ENCODE measurements at places on chromosomes 1 and 21. TPM values are rescaled to one million over a fixed set of nuclear protein-coding genes. Genes with fewer than 3 reads are reported as not detected.

Gene HOOK1
- 0.21 TPM for polyA plus RNA-seq

Gene LAMB3
- 7.0 TPM for polyA plus RNA-seq

Gene FCRL6
- polyA plus RNA-seq, result 0.08 TPM

Gene TNNI3K
- 1.1 TPM for polyA plus RNA-seq

Gene OR6K3
- polyA plus RNA-seq, result not detected

Gene MCOLN3
- 1.8 TPM for polyA plus RNA-seq

Gene MXRA8
- 40.3 TPM for polyA plus RNA-seq

Gene NTNG1
- 1.1 TPM for polyA plus RNA-seq

Gene SPRR5
- not detected for polyA plus RNA-seq

Gene PTBP2
- 19.7 TPM for polyA plus RNA-seq

DNA sequence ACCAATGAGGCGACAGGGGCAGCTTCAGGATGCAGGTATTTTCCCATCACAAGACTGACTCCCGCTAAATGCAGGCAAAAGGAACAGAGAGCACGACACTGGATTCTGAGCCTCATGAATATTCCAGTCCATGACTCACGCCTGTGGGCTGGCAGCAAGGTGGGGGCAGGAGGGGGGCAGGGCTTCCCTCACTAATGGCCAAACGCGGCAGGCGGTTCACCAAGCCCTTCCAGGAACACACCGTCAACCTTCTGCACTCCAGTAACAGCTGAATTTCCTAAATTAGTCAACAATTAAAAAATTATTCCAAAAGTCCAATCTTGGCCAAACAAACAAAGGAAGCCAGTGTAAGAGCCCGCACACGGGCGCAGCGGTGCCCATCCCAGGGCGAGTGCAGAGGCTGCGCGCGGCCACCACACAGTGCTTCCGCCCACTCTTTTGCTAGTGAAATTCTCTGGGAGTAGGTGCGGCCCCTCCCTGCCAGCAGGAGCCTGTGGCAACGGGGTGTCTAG lies 12.5 kb upstream of the GPR153 start:
- H3K27me3 ChIP-seq, result no peaks in the 10 kb centered on the region
- peaks cover 6% of the 10 kb centered on the region for H3K4me1 ChIP-seq
- H3K27ac ChIP-seq, result no peak overlapping the region
- no peak overlapping the region for H3K4me3 ChIP-seq

DNA sequence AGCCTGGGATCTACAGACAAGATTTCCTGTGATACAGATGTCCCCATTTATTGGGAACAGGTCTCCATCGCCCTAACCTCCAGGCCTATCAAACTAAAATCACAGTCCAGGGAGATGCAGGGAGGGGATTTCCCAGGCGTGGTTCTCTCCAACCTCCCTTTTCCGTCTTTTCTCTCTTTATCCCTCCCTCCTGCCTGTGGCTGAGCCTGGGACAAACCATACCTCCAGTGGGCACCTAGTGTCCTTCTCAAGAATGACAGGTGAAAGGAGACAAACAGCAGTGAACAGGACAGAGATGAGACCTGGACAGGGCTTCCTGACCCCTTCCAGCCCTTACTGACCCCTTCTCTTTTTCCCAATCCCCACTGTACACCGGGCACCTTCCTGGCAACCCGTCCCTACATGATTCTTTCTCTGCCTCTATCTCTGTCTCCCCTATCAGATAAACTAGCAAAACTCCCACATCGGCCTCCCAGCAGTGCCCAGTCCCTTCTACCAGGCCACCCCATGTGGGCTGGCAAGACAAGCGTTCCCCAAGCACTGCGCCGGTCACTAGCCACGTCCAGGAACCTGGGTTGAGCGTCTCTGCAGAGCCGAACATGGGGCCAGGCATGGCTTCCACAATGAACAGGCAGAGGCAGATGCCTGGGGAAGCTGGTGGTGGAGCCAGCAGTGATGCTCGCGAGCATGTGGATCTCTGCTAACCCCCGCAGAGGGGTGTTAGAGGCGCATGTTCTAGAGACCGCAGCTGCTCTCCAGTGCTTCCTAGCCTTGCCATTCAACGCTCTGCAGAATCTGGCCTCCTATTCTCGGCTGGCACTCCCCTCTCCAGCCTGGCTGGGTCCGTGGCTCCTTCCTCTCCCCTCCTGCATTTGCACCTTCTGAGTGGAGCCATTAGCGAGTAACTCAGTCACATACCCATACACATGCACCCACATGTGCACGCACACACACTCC lies 54.7 kb downstream of the ELK4 start:
- peaks cover 4% of the 10 kb centered on the region for H3K4me1 ChIP-seq
- H3K27me3 ChIP-seq, result no peaks in the 10 kb centered on the region
- H3K4me3 ChIP-seq, result no peak overlapping the region
- no peak overlapping the region for H3K27ac ChIP-seq
- DNase-seq, result no peak
- H3K36me3 ChIP-seq, result no peaks in the 10 kb centered on the region

DNA sequence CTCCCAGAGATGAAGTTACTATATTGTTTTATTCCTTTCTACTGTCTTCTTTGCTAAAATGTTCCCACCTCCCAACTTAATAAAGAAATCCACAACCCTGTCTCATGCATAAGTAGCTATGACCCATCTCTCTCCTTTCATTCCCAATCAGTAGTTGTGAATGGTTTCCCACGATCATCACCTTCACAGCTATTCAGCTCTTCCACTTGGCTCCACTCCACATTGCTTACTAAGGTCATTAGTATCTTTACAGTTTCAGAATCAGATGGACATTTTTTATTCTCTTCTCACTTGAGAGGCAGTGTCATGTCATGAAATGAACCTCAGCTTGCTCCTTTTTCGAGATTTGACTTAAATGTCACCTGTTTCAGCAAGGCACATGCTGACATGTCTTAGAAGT lies 47.1 kb upstream of the COG2 start:
- no peak overlapping the region for H3K27ac ChIP-seq
- no peaks in the 10 kb centered on the region for H3K36me3 ChIP-seq
- no peaks in the 10 kb centered on the region for H3K27me3 ChIP-seq
- H3K4me1 ChIP-seq, result no peaks in the 10 kb centered on the region
- no peak overlapping the region for H3K4me3 ChIP-seq
- DNase-seq, result no peak

- H3K27ac ChIP-seq, result no peak overlapping the region
- H3K27me3 ChIP-seq, result no peaks in the 10 kb centered on the region
- DNase-seq, result no peak
- no peak overlapping the region for H3K4me3 ChIP-seq
Observed at GRCh38 chr1:226994586-226995364, 54.7 kb downstream of the COQ8A start.

DNA sequence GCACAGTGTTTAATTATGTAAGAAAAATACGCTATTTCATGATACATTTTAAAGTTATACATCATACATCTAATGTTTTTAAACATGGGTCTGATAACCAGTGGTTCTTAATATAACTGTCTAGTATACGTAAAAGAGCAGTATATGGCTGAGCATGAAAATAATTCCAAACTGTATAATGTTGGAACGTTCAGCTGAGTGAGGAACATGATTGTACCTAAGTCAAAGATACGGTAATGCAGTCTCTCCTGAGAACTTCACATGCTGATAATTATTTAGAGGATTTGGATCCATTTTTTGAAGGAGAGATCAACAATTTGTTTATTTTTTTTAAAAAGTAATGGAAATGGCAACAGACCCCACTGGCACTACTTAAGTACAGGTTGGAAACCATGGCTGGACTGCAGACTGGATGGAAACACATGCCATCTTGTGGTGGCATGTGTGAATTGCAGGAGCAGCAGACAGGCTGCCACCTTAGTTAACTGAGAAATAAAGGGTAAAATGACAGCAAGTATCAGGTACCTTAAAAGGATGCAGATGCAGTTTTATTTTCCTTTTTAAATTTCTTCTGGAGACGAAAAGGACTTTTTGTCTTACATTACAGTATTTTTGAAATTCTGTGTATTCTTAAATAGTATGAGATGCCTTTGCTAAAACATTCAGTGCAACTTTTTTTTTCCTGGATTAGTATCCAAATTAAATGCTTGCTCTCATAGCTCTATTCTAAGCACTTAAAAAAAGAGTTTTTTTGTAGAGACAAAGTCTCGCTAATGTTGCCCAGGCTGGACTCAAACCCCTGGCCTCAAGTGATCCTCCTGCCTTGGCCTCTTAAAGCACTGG lies 73.8 kb downstream of the MTR start:
- DNase-seq, result no peak
- no peaks in the 10 kb centered on the region for H3K27me3 ChIP-seq
- no peaks in the 10 kb centered on the region for H3K4me1 ChIP-seq
- no peak overlapping the region for H3K27ac ChIP-seq
- H3K36me3 ChIP-seq, result no peaks in the 10 kb centered on the region
- no peak overlapping the region for H3K4me3 ChIP-seq

DNA sequence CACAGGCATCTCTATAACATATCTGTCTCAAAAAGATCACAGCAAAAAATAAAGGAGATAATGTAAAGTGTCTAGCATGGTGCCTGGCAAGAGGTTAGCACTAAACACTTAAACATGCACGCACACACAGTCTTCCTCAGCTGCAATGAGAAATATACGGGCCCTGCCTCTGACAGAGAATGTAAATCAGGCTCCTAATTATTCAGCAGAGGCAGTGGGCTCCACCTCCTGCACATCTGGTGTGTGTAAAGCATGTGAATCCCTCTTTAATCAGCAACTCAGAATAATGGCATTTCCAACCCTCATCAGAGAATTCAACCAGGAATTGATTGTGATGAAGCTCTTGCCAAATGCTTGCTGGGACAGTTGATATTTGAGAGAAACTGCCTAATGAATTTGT lies 85.6 kb upstream of the KCNA3 start:
- no peaks in the 10 kb centered on the region for H3K36me3 ChIP-seq
- H3K27me3 ChIP-seq, result no peaks in the 10 kb centered on the region
- DNase-seq, result no peak
- no peaks in the 10 kb centered on the region for H3K4me1 ChIP-seq
- H3K4me3 ChIP-seq, result no peak overlapping the region

DNA sequence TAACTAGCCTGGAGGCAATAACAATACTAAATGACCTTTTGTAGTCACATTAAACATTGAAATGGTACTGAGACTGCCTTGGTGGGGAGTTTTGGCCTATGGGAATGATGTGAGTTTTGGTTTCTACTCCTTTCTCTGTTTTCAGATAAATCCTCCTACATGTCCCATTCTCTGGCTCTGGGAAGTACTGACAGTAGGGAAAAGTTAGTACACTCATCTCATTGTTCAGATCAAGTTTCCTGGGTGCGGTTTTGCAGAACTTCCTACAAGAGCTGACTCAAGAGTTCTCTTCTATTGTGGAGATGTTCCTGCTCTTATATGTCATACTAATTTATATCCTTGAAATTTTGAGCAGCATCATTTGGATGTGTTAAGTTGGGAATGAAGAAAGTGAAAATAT lies 74.2 kb upstream of the MACF1 start:
- H3K27me3 ChIP-seq, result no peaks in the 10 kb centered on the region
- peaks cover 8% of the 10 kb centered on the region for H3K4me1 ChIP-seq
- no peak overlapping the region for H3K27ac ChIP-seq
- no peak for DNase-seq
- H3K36me3 ChIP-seq, result no peaks in the 10 kb centered on the region

- no peaks in the 10 kb centered on the region for H3K27me3 ChIP-seq
- H3K36me3 ChIP-seq, result no peaks in the 10 kb centered on the region
- no peak for DNase-seq
- no peaks in the 10 kb centered on the region for H3K4me1 ChIP-seq
Observed at GRCh38 chr21:45872902-45873301, 108.7 kb upstream of the COL6A1 start.

DNA sequence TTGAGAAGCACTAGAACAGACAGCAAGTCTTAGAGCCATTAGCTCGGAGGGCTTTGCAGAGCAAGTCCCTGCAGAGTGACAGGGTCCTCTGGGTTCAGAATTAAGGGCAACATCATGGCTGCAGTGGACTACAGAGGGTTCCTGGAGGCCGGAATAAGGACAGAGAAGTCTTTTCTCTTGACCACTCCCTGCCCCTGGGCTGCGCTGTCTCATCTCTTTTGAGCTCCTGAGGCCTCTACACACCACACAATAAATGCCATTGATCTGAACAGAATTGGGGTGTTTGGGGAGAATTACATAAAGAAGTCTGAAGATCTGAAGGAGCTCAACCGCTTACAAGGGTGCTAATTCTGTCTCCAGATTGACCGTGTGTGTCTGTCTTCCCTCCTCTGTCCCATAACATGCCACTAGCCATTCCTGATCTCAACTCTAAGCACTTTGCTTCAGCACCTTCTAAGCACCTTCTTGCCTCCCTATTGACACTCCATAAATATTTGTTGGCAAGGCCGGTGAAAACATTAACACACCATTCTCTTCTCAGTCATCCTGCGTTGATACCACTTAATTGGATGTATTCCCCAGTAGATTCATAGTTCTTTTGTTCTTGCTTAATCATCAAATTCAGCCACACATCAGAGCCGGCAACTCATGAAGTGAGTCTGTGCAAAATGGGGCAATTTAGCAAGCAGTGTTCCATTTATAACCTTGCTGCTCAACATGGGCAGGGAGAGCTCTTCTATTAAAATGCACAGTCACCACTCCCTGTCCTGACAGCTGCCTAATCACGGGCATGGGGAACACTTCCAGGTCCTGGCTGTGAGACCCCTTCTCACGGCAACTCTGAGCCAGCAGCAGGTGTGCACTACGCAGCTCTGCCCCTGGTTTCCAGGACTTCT lies 49.7 kb downstream of the NMNAT2 start:
- H3K27ac ChIP-seq, result no peak overlapping the region
- no peak for DNase-seq
- H3K4me3 ChIP-seq, result no peak overlapping the region
- H3K4me1 ChIP-seq, result no peaks in the 10 kb centered on the region
- no peaks in the 10 kb centered on the region for H3K27me3 ChIP-seq

GRCh38 chr1:8388732-8389562 lies 71.0 kb downstream of the SLC45A1 start:
- H3K27me3 ChIP-seq, result no peaks in the 10 kb centered on the region
- no peak overlapping the region for H3K4me3 ChIP-seq
- H3K4me1 ChIP-seq, result peaks cover 10% of the 10 kb centered on the region
- H3K36me3 ChIP-seq, result no peaks in the 10 kb centered on the region
- no peak for DNase-seq

DNA sequence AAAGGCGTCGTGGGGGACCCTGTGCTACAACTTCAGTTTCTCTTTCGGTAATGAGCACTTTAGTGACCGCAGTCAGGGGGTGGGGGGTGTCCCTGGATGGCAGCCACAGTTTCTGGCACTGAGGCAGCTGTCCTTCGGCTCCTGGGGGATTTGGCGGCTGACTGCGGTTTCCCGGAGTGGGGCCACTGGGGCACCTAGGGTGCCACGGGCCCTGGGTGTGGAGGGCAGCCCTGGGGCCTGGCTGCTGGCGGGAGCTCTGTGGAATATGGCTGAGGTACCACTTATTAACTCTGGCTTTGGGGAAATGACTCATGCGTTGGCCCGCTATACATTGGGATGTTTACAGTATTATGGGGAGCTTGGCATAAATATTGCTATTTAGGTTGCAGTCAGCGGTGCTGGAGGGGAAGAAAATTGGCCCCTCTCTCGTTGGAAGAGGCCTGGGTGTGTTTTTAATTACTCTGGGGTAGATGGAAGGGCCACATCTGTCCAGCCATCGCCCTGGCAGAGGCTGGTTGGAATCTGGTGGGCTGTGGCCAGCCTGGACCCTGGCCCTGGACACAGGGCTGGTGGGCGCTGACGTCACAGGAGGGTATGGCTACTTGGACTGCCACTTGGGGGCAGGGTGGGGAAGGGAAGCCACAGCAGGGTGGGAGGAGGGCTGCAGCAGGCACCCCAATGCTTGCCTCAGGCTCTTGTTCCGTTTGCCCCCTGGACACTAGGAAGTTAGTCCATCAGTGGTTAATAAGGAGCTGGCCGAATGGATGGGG lies 2.0 kb downstream of the EPHB2 start:
- peaks cover 9% of the 10 kb centered on the region for H3K4me1 ChIP-seq
- DNase-seq, result peak; percentile 45
- H3K4me3 ChIP-seq, result no peak overlapping the region
- H3K36me3 ChIP-seq, result no peaks in the 10 kb centered on the region

Measured in ovary (tissue), 10 donors.